Aorta (tissue), 5 donors: ENCODE measurements at places on chromosomes 1 and 21. TPM values are rescaled to one million over a fixed set of nuclear protein-coding genes. Genes with fewer than 3 reads are reported as not detected.

- DNase-seq = no peak
Observed at GRCh38 chr1:107935396-107936064, 29.4 kb downstream of the VAV3 start.

Gene SPATA46
- not detected for total RNA-seq

GRCh38 chr1:224308064-224308463 lies 21.9 kb downstream of the NVL start:
- DNase-seq = no peak

GRCh38 chr1:152613511-152613910 lies at the start of gene LCE3B:
TSS of gene LCE3B (plus strand) at chr1:152613811. CDS start at chr1:152613811, 0 bp downstream.
- DNase-seq = no peak

Gene APCS
- total RNA-seq = not detected

Gene ZNF695
- total RNA-seq = not detected

DNA sequence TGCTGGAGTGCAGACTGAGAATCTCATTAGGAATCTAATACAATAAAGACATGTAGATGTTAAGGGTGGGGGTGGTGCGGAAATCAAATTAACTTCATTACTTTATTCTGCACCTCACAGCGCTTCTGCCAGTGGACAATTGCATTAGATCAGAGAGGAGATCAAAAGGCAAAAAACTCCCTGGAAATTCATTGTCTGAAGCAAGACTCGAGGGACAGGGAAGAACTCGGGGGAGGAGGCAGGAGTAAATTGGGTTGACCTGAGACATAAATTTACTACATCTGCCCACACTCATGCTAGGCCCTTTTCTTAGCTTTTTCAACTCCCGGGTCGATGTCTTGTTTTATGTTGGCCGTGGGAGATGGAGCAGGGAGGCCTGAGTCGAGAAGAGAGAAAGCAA lies 315.4 kb downstream of the SPATA17 start:
- no peak for DNase-seq

DNA sequence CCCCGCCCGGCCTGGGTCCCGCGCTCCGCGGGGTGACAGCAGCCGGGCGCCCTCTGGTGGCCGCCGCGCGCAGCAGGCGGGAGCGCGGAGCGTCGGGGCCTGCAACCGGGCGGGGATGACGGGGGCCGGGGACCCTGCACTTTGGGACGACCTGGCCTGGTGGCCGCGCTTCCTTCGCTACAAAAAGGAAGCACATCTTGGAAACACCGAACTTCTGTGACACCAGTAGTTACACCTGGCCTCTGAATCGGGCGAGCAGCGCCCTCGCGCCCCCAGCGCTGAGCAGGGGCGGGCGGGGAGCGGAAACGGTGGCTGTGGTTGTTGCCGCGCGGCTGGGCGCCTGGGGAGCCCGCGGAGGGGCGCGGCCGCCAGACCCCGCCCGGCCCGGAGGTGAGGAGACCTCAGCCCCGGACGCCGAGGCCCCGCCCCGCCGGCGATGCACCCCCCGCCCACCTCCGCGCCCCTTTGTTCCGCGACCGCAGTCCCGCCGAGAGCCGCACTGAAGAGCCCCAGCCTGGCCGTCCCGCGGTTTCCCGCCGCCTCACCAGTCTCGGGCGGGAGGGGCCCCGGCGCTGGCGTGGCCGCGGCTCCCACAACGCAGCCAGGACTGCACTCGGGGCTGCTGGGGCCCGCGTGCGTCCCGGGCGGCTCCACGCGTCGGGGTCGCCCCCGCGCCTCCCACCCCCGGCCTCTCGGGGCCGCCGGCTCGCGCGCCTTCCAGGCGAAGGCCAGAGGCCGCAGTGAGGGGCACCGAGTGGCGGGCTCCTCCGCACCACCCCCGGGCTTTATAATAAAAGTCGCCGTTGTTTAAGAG lies 59.3 kb downstream of the H3-3A start:
- peak; percentile 91 for DNase-seq

DNA sequence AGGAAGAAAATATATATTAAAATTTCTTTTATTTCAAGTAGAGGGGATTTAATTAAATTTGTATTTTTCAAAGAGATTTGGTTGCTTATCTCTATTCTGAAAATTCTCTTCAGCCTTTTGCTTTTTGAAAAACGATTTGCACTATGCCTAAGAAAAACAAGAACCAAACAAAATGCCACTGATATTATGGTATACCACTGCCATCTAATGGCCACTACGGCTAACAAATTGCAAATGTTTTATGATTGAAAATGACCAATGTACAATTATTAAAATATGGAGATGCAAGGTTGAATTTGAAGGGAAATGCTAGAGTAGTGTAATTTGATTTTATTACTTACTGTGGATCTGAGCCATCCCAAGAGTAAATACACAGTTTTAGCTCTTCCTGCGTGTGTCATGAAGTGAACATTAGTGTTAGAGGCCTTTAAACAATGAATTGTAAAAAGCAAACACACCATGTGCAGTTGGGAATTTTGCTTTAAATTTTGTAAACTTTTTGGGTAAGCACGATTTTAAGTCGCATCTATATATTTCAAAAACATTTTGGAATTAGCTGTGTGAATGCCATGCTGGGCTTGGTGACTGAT lies 137.4 kb upstream of the USP25 start:
- no peak for DNase-seq

GRCh38 chr21:36436829-36437744 lies 42.8 kb downstream of the CLDN14 start:
- DNase-seq = no peak

Gene LMOD1
- total RNA-seq = 469 TPM

Gene ARHGAP29
- total RNA-seq = 65.4 TPM

Gene LCE1B
- total RNA-seq = not detected

Gene FOXD3
- 1.7 TPM for total RNA-seq

- no peak for DNase-seq
Observed at GRCh38 chr1:3459051-3459908, 4.8 kb downstream of the ARHGEF16 start.
